ENCODE measurements at places on chromosomes 5 and 9.

DNA sequence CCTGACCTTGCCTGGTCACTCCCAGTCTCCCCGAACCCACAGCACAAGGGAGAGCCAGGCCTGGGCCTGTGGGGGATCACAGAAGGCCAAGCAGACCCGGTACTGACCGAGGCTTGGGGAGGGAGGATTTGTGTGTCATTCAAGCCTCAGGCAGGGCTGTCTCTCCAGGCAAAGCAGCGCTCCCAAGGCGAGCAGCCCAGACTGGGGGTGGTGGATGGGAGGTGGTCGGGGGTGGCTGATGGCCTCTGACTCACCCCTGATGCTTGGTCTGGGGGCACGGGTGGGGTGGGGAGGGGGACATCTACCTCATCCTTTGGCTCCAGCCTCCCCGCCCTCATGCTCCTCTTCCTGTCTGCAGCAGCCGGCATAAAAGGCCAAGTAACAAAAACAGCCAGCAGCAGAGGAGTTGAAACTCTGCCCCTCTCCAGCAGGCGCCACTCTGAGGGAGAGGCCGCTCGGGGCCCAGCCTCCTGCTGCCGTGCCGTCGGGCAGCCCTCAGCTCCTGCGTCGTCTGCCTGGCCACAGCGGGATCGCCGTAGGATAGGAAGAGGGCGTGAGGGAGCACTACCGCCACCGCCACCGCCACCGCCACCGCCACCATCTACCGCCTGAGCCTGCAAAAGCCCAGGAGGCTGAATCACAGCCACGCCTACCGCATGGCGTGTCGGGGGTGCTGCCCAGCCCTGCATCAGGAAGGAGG lies 166.0 kb downstream of the OLFM1 start:
- no peak for DNase-seq

GRCh38 chr5:142619815-142620214 lies 66.1 kb downstream of the FGF1 start:
- DNase-seq = no peak

DNA sequence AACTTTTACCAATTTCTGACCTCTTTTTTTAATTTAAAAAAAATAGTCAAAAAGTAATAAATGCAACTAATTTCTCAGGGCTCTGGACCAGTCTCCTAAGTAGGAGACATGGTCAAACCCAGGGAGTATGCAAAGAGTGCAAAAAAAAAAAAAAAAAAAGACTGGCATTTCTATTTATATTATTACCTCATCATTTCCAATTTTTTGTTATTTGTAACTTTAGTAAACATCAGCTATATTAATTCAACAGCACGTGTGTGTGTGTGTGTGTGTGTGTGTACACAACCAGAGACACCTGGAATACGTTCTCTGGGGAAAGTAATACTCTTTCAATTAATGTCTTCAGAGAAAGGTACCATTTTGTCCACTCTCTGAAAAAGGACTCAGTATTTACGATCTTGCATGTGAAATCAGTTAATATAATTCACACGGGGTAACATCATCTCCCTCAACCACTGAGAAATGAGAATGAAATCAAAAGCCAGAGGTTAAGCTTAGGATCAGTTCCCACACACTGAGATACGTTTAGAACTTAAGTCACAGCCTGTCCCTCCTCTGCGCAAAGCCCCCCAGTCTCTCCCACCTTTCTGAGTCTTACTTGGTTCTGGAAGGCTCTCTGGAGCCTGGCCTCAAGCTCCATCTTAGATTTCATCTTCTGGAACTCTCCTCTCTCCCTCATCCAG lies 21.9 kb downstream of the ZNF608 start:
- no peak for DNase-seq

DNA sequence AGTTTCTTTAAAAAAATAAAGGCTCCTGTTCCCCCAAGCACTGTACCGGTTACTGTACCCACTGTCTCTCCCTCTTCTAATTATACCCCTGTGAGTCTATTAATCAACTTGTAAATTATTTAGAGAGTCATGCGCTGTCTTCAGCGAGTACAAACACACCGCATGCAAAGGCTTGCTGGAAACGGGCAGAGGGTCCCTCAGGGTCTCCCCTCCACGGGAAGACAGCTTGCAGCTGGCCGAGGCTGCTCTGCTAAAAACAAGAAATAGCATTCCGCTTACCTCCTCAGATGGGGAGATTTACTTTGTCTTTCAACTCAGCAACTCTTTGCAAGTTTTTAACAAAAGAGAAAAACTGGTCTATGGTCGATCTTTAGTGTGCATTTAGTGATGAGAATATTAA lies 71.8 kb downstream of the AK8 start:
- no peak for DNase-seq

DNA sequence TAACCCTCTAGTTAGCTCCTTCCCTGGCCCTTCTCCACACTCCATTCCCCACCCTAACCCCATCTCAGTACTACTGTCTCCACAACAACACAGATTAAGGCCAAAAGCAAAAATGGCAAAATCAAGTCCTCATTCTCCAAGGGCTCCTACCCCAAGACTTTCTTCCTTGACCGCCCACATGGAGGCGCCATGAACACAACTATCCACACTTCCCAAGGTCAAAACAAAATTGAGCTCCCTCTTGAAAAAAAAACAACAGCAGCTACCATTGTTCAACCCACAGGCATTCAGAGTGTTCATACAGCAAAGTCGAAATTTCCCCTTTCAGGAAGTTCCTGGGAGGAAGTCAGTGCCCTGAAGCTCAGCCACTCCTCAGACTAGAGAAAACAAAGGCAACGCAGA lies 54.4 kb downstream of the GNAQ start:
- peak; percentile 51 for DNase-seq

- no peak for DNase-seq
These were observed 1170.6 kb upstream of the NUDT12 start for GRCh38 chr5:104733063-104733669.

DNA sequence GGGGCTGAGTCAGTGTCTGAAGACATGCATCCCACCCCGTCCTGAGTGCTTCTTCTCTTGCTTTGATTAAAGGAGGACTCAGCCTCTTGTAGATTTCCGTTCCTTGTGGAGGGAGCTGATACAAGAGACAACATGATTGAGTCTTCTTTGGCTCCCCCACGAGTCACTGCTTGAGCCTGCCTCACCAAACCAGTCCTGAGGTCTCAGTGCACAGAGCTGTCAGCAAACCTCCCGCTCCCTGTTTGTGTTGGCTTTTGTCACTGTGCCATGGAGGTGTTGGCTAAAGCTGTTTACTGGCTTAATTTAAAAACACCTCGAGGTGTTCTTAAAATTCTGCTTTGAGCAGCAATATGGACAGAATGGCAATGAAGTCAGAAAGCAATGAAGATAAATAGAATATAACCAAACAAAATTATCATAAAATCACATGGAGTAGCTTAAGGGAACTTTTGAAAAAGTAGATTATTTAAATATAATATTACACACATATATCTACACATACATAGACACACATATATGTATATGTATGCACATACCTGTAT lies 234.1 kb upstream of the ANKRD55 start:
- no peak for DNase-seq

- no peak for DNase-seq
These were observed 17.6 kb downstream of the NREP start for GRCh38 chr5:111739416-111739815.

GRCh38 chr5:143547342-143547741 lies 143.9 kb upstream of the NR3C1 start:
- DNase-seq = no peak

GRCh38 chr5:8408258-8408657 lies 539.3 kb downstream of the MTRR start:
- no peak for DNase-seq

- DNase-seq = no peak
These were observed 1076.5 kb downstream of the MAT2B start for GRCh38 chr5:164581889-164582288.

DNA sequence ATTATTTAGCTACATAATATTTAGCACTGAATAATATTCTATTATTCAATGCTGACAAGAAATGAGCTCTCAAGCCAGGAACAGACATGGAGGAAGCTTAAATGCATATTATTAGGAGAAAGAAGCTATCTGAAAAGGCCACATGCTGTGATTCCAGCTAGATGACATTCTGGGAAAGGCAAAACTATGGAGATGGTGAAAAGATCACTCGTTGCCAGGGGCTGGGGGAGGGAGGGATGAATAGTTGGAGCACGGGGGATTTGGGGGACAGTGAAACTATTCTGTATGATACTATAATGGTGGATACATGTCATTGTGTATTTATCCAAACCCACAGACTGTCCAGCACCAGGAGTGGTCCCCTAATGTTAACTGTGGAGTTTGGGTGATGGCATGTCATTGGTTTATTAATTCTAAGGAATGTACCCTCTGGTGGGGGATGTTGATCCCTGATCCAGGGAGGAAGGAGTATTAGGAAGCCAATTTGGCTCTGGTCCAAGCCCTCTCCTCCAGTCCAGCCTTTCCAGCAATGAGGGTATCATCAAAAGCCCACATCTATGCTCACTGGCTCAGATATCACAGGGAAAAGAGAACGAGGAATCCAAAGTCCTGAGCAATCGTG lies 162.5 kb downstream of the COL23A1 start:
- no peak for DNase-seq

GRCh38 chr9:121222524-121223171 lies 21.0 kb upstream of the RAB14 start:
- no peak for DNase-seq

- peak; percentile 47 for DNase-seq
These were observed 32.1 kb downstream of the EXOC3 start for GRCh38 chr5:474840-475661.

DNA sequence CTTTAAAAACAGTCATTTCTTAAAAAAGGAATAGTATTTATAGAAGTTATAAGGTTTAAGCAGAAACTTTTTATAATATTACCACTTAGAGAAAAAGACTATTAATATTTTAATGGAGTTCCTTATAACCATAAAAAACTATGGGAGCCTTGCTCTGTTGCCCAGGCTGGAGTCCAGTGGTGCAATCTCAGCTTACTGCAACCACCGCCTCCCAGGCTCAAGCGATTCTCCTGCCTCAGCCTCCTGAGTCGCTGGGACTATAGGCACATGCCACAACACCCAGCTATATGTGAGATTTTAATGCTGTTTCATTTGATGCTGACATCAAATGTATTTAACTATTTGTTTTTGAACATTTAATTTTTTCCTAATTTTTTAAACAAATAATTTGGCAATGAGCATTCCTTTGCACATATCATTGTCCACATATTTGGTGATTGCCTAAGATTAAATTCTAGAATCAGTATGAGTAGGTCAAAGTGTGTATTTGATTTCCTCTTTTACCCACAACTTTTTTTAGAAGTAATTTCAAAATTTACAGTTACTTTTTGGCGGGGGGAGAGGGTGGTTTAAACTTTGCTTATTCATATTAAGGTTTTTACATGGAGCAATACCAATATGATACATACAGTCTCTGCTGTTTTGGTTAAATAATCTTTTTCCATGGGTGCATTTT lies 235.5 kb downstream of the ARHGEF28 start:
- DNase-seq = no peak

DNA sequence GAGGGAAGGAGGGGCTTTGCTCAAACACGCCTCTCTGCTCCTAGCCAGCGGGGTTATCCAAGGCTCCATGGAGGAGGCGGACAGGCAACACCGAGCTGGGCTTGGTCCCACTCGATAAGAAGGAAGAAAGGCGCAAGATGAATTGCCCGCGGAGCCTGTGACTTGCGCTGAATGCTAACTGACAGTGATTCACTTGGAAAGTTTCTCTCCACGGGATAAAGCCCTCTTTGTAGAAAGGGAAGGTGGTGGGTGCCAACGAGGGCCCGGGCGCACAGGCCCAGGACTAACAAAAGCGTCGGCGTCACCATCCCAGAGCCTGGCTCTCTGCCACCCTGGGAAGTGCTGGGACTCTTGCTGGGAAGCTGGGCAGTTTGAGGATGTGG lies 76.0 kb downstream of the VAV2 start:
- DNase-seq = no peak

- no peak for DNase-seq
These were observed 134.0 kb downstream of the RXRA start for GRCh38 chr9:134460206-134460605.

DNA sequence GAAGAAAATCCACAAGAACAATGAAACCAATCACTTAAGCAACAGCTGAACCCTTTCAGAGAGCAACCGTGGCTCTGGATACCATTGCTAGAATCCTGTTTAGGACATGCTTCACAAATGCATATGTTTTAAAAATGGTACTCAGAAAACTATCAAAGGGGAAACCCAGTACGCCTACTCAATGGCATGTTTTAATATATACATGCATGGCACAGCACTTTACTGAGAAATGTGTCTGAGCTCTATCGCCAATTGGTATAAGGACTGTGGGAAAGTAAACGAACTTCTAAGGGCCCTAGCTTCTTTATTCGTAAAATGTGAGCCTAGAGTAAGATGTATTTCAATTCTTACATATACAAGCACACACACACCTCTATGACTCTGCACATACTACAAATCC lies 72.3 kb downstream of the PTBP3 start:
- no peak for DNase-seq

DNA sequence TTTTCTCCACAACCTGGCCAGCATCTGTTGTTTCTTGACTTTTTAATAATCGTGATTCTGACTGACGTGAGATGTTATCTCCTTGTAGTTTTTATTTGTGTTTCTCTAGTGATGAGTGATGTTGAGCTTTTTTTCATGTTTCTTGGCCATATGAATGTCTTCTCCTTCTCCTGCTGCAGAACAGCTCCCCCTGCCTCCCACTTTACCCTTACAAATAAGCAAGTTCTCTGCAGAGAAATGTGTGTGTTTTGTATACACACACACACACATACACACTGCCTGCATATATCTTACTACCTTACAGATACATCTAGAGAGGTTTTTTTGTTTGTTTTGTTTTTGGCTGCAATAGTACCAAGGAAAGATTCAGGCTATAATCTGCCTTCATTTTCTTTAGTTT lies 88.7 kb upstream of the PHF24 start:
- no peak for DNase-seq

DNA sequence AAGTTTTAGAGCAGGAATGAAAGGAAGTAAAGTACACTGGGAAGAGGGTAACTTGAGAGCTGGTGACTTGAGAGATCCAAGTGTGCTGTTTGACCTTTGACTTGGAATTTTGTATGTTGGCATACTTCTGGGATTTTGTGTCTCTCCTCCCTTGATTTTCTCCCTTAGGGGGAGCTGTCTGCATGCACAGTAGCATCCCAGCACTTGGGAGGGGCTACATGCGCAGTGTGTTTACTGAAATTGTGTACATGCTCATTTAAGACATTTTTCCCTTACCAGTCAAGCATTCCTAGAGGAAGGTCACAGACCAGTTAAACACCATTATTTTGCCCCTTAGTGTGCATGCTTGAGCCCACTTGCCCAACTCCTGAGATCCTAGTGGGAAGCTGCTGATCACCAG lies 120.1 kb downstream of the ZNF622 start:
- DNase-seq = no peak

GRCh38 chr9:4170231-4170630 lies 129.6 kb downstream of the GLIS3 start:
- no peak for DNase-seq

- no peak for DNase-seq
These were observed 461.0 kb downstream of the NR2F1-AS1 start for GRCh38 chr5:93120051-93120450.
